ENCODE measurements at places on chromosomes 4 and X.

- no peak for DNase-seq
Measured at GRCh38 chr4:145061318-145061920, 36.6 kb downstream of the ANAPC10 start.

DNA sequence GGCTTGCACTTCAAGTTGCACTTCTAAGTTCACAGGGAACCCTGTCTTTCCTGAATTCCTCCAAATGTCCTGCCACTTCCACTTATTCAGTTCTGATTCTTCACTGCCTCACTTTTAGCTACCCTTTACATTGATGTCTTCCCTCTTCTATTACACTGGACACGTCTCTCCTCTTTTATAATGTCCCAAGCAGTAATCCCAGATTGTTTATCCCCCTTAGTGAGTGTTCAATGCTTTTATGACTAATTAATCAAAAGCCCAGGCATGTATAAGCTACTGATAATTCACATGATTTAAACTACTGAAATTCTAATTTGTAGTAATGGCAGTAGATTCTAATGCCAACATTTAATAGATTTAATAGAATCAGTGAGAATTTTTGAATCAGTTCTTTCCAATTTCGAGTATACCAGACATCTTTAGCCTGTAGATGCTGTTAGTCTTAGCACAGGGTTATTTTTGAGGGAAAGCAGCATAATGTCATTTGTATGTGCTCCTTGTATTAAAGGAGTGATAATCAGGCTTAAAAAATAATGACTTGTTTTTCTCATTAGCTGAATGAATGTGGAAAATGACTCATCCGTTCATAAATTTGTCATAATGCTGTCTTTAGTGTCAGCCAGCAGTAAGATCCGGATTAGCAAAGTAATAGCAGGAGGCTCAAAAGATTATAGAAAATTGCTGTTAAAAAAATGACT is 703.1 kb downstream of the CENPC start:
- no peak for DNase-seq

DNA sequence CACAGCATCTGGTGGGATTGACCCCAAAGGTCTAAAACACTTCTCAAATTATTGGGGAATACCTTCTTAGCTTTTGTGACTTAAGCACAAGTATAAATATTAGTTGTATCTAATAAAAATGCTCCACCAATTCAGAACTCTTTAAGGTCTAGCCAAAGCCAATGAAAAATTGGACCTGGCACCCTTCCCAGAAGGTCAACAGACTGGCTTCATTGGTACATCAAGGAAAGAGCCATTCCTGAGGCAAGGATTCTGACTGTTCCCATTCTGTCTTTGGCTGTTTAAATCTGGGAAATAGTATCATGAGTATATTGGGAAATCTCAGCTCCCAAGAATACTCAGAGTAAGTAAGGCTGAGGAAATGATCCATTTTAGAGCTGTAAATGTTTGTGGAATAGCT is 153.0 kb upstream of the TRPC5 start:
- DNase-seq = no peak

GRCh38 chr4:122152711-122153226 is 638 bp downstream of the BLTP1 start:
- DNase-seq = no peak

GRCh38 chrX:149371986-149372385 is 133.1 kb downstream of the IDS start:
- DNase-seq = no peak

DNA sequence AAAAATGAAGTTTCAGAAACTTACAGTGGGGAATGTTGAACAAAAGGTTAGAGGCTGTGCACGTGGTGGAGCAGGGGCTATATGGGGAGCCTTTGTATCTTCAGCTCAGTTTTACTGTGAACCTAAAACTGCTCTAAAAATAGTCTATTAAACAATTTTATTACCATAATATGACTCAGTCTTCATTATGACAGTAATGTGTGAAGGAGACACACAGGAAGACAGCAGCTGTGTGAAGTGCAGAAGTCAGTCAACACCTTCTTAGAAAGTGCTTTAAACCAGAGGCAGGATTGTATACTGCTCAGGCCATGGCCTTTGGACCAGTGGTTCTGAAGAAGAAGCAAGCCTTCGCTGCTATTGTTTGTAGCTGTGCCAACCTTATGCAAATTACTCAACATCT is 89.7 kb downstream of the ARHGAP10 start:
- no peak for DNase-seq

GRCh38 chr4:19729886-19730651 is 521.6 kb upstream of the SLIT2 start:
- no peak for DNase-seq

- DNase-seq = no peak
Measured at GRCh38 chr4:152981278-152981677, 45.2 kb downstream of the FHDC1 start.
